Activated T-cell treated with anti-CD3 and anti-CD28 coated beads, Interleukin-2, amount 50 U/mL, for 72 hours (primary cell): ENCODE measurements at places on chromosomes 16 and 17.
A peak's percentile ranks its signal among the peaks of the same experiment; 100 is the strongest.

DNA sequence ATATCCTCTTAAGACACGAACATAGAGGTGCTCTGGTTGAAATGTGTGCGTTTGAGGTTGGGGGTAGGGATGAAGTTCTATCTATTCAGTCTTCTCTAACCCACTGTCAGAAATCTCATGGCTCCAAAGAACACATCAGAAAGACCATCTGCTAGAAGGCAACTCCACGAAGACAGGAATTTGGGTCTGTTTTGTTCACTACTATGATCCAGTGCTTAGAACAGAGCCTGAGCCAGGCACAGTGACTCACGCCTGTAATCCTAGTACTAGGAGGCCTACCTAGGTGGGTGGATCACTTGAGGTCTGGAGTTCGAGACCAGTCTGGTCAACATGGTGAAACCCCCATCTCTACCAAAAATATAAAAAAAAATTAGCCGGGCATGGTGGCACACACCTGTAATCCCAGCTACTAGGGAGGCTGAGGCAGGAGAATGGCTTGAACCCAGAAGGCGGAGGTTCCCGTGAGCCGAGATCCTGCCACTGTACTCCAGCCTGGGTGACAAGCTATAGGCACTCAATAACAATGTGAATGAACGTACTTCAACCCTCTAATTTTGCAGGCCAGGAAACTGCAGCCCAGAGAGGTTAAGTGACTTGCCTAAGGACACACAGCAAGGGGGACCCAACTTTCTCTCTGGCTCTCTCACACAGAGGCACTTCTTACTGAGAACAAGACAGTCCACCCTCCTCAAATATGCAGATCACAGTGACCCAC lies 2.3 kb downstream of the CASKIN2 start:
- DNase-seq = no peak

GRCh38 chr16:66473051-66473571 lies 46.0 kb downstream of the BEAN1 start:
- no peak for DNase-seq

- DNase-seq = no peak
These were observed 17.8 kb downstream of the SCPEP1 start for GRCh38 chr17:56995766-56996165.

- DNase-seq = no peak
These were observed 219.6 kb upstream of the TNRC6C start for GRCh38 chr17:77738751-77739531.

GRCh38 chr17:14308965-14309879 lies 8.3 kb downstream of the HS3ST3B1 start:
- peak; percentile 94 for DNase-seq
